ENCODE measurements at places on chromosomes 7 and 10. TPM values are rescaled to one million over a fixed set of nuclear protein-coding genes. Genes with fewer than 3 reads are reported as not detected.

DNA sequence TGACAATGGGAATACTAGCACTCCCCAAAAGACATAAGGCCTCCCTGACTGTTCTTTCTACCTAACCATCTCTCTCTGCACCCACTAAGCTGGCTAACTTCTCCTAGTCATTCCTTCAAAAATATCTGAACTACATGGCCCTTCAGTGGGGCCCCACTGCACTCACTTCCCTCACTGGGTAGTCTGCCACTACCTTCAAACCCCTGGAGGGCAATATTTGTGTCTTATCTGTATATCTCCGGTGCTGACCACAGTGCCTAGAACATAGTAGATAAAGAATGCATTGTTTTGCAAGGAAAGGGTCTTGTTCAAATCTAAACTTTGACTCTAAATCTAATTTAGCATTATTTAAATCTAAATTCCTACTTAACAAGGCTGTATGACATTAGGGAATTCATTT, 44.3 kb downstream of the CACUL1 start:
- DNase-seq = no peak

- DNase-seq = no peak
Observed at GRCh38 chr7:151954866-151955820, 1.1 kb upstream of the GALNTL5 start.

GRCh38 chr10:77416311-77417135, 221.1 kb downstream of the KCNMA1 start:
- DNase-seq = no peak

The FXYD4 gene
- total RNA-seq = not detected

The NPFFR1 gene
- total RNA-seq = not detected

The PDZD7 gene
- total RNA-seq = 1.2 TPM

The APBB1IP gene
- total RNA-seq = 0.47 TPM

- DNase-seq = no peak
Observed at GRCh38 chr10:110006358-110007160, 1.2 kb upstream of the ADD3 start.

GRCh38 chr7:117237646-117238045, 85.2 kb downstream of the WNT2 start:
- DNase-seq = no peak

The GRM3 gene
- not detected for total RNA-seq

The VAX1 gene
- total RNA-seq = not detected

- no peak for DNase-seq
Observed at GRCh38 chr7:76129366-76129765, 72.3 kb upstream of the SRRM3 start.

DNA sequence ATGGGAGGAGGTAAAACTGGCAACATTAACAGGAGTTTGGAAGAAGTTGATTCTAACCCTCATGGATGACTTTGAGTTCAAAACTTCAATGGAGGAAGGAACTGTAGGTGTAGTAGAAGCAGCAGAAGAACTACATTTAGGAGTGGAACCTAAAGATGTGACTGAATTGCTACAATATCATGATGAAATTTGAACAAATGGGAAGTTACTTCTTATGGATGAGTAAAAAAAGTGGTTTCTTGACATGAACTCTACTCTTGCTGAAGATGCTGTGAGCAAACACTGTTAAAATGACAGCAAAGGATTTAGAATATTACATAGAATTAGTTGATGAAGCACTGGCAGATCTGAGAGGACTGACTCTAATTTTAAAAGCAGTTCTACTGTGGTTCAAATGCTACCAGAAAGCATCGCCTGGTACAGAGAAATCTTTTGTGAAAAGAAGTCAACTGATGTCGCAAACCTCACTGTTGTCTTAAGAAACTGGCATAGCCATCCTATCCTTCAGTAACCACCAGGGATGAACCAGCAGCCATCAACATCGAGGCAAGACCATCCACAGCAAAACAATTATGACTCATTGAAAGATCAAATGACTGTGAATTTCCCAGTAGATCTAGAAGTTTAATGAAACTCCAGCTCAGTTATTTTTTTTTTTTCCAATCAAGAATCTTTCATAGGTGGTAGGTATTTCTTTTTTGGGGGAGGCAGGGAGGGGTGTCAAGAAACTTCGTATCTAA, 20.8 kb downstream of the BRAF start:
- no peak for DNase-seq

The OSBPL3 gene
- total RNA-seq = 21.1 TPM

- no peak for DNase-seq
Observed at GRCh38 chr7:43695365-43695764, 34.0 kb downstream of the COA1 start.

DNA sequence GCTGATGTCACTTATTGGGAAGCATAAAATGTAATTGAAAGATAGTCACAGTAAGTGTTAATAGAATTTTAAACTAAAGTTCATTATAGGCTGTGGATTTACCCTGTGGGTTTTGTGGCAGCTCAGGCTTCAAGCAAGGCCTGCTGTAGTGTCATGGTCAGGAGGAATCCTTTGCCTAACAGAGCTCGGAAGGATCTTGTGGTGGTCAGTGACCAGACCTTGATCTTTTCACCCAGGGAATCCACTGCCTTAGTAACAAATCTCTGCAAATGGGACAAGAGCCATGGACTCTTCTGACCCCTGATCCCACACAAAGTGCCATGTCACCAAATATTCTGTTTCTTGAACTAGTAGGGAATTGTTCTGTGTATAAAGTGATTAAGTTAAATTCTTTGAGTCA, 20.6 kb upstream of the HDAC9 start:
- no peak for DNase-seq

GRCh38 chr10:7407368-7408290, 3.2 kb downstream of the SFMBT2 start:
- DNase-seq = no peak

GRCh38 chr10:101183458-101184183, 45.6 kb downstream of the LBX1 start:
- no peak for DNase-seq

- no peak for DNase-seq
Observed at GRCh38 chr10:68296843-68297663, 34.8 kb upstream of the HNRNPH3 start.

- no peak for DNase-seq
Observed at GRCh38 chr10:8705415-8705814, 650.9 kb downstream of the GATA3 start.

GRCh38 chr7:28078036-28078901, 102.3 kb downstream of the JAZF1 start:
- no peak for DNase-seq

- DNase-seq = no peak
Observed at GRCh38 chr10:88657901-88658300, 6.3 kb upstream of the LIPF start.

- DNase-seq = no peak
Observed at GRCh38 chr7:9231630-9232121, 798.3 kb downstream of the NXPH1 start.

- no peak for DNase-seq
Observed at GRCh38 chr10:88149906-88150305, 286.5 kb downstream of the PTEN start.

GRCh38 chr10:59808896-59809643, 55.8 kb upstream of the MRLN start:
- peak; percentile 39 for DNase-seq

- no peak for DNase-seq
Observed at GRCh38 chr7:141268614-141269013, 194.8 kb downstream of the TMEM178B start.

GRCh38 chr10:124916098-124916584, 25.8 kb upstream of the ZRANB1 start:
- peak; percentile 10 for DNase-seq

The TMUB1 gene
- total RNA-seq = 40.1 TPM

The DMTF1 gene
- total RNA-seq = 25.7 TPM

DNA sequence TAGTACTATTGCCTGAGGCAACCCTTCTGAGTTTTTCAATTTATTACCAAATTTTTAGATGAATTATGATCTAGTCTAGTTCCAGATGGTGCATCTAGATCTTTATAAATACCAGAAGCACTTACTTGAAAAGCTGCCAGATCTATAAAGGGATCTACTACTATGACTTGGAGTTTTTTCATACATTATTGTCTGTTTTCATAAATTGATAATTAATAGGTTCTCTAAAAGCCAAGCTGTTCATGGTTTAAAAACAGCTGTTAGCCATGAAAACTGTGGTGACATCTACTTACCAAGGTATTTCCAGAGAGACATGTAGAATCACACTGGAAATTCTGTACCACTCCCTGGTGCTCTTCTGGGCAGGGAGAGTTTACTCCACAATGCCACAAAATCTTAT, 786.5 kb upstream of the C7orf33 start:
- no peak for DNase-seq

The GTPBP10 gene
- 8.6 TPM for total RNA-seq

The HYAL4 gene
- total RNA-seq = not detected

The AKR1C2 gene
- not detected for total RNA-seq

The PNLIPRP2 gene
- total RNA-seq = not detected

- DNase-seq = no peak
Observed at GRCh38 chr7:70630818-70631457, 501.0 kb upstream of the GALNT17 start.

The CHAT gene
- total RNA-seq = not detected

The SPAM1 gene
- not detected for total RNA-seq

DNA sequence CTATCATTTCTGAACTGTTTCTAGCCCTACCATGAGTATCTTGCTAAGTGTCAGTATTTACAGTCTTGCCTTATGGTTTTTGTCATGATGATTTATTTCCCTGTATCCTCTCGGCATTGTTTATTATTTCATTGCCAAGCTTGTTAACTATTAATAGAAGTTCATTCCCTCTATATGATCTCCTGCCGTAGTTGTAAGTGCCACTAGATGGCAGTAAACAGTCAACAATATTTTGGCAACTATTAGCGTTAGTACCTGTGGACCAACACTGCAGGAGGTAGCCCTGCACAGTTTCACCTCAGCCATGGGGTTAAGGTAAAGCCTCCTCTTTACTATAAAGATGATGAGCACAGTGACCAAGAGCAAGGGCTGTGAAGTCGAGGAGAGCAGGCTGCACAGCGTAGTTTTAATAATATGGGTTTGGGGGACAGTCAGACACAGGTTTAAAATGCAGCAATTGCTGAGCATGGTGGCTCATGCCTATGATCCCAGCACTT, 26.1 kb upstream of the CCNJ start:
- peak; percentile 48 for DNase-seq

The BICC1 gene
- total RNA-seq = 22.9 TPM

- no peak for DNase-seq
Observed at GRCh38 chr7:43585562-43585961, 2.7 kb downstream of the STK17A start.

- no peak for DNase-seq
Observed at GRCh38 chr7:99210265-99210970, 2.5 kb upstream of the KPNA7 start.

DNA sequence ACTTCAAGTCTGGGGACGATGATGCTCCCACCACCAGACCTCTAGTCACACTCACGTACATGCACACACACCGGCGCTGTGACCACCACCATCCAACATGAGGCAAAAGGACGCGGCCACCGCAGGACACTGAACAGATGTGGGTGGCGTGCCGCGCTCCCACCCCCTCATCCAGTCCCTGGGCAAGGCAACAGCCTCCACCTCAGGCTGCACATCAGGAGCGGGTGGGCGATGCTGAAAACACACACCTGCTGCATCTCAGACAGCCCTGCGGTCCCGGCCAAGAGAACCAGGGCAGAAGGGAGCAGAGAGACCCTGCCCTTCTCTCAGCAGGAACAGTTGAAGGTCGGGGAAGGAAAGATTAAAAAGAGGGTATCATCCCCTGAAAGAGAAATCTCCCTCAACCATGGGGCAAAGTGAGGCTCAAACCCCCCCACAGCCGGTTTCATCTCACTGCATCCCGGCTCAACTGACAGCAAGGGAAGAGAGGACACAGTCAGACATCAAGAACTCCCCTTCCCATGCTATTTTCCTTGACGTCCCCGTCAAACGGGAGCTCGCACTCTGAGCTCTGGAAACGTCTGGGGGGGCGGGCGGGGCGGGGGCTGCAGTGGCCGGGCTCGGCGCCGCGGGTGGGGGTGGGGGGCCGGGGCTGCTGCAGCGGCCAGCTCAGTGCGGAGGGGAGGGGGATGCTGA, 1.1 kb downstream of the CAMK2G start:
- no peak for DNase-seq

The TMEM236 gene
- total RNA-seq = 0.48 TPM

- DNase-seq = no peak
Observed at GRCh38 chr10:27448921-27449320, 55.2 kb upstream of the RAB18 start.

The OPN1SW gene
- not detected for total RNA-seq

DNA sequence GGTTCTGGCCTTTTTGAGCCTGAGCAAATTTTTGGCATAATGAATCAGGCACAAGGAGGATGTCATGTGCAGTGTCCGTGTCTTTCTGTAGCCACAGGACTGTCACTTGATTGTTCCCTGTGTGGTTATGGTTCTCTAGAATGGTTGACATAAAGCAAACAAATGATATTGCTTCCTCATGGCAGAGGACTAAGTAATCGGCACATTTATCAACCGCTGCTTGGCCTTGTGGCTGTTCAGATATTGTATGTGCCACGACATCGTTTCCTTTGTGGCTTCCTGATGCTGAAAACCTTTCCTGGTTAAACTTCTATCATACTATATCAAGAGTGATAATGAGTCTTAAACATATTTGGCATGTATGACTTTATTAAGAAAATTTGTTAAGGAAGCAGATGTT, 598.8 kb downstream of the SUGCT start:
- peak; percentile 29 for DNase-seq
